Left forelimb (tissue), 1 donor: ENCODE measurements at places on chromosomes 5 and 9.

DNA sequence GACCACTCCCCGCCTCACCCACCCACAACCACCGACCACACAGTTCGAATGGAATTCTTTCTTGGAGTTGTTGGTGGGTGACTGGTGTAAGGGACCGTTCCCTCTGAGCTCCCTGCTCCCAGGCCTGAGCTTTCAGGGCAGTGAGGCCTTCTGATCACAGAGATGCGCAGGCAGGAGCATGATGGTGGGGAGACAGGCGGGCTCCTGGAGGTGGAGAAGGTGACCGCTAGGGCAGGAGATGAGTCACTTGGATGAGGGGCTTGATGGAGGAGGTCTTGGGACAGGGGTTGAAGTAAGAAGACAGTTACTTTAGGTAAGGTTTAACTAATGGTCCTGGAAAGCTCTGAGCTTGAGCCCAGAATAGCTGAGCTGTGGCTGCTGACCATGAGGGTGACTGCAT lies 88.5 kb downstream of the HSPA4 start:
- DNase-seq = no peak

DNA sequence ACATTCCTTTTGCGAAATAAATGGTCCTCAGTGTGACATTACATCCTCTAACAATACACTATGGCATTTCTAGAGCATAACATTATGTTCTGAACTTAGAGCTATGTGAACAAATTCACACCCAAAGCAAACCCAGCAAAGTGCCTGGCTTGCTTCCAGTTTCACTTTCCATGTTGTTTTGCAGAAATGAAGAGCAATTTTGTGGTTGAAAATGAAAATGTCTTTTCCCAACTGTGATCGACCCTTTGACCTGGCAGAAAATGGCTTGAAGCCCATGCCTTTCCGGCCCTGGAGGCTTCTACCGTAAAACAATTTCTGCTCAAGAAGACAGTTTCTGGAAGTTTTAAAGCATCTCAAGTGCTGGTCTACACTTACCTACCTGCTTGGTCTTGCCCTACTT lies 344.7 kb upstream of the RGMB start:
- DNase-seq = no peak

DNA sequence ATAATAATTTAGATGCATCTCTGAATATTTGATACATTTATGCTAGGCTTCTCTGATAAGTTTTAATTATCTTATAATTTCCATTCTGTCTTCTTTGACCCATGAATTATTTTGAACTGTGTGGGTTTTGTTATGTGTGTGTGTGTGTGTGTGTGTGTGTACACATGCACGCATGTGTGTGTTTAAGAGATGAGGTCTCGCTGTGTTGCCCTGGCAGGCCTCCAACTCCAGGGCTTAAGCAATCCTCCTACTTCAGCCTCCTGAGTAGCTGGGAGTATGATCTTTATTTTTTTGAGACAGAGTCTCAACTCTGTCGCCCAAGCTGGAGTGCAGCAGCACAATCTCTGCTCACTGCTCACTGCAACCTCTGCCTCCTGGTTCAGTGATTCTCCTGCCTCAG lies 75.4 kb downstream of the NDUFAF2 start:
- DNase-seq = no peak

DNA sequence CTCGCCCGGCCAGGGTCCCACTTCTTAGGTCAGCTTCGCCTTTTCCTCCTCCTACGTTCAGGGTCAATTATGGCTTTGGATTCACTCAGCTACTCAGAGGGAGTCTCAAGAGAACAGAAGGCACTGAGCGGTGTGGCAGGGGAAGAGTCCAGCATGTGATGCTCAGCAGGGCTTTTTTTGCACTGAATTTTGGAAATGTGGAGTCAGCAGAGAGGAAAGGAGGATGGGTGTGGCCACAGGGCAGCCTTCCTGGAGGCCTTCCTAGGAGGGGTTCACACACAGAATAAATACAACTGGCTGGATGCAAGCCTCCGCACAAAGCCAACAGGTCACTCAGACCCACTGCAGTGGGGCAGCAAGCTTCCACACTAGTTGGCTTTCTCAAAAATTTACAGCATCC lies 4.8 kb downstream of the NAIF1 start:
- DNase-seq = no peak

DNA sequence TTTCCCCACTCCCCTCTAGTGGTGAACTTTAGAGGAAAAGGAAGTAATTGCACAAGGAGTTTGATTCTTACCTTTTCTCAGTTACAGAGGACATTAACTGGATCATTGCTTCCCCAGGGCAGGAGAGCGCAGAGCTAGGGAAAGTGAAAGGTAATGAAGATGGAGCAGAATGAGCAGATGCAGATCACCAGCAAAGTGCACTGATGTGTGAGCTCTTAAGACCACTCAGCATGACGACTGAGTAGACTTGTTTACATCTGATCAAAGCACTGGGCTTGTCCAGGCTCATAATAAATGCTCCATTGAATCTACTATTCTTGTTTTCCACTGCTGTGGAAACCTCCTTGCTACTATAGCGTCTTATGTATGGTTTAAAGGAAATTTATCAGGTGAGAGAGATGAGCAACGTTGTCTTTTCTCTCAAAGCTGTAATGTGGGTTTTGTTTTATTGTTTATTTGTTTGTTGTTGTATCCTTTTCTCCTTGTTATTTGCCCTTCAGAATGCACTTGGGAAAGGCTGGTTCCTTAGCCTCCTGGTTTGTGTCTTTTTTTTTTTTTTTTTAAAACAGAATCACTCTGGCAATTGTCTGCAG lies 25.3 kb downstream of the SLC22A5 start:
- DNase-seq = no peak

DNA sequence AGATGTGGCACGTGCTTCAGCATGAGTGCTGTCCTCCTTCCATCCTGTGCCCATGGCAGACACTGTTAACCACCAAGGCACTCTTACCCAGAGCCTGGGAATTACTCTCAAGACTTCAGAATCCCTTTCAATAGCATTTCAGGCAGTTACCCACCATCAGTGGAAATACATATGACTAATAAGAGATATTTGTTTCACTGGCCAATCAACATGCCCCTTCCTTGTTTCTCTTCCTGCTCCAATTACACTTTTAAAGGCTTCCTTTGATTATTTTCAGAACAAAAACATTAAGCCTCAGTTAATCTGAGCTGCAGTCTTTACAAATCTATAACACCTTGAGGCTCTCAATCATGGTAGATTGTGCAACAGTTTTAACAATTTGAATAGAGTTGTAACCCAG lies 70.8 kb downstream of the PRELID2 start:
- DNase-seq = no peak
